HCT116 (cell line): ENCODE measurements at places on chromosomes 3 and 15.

DNA sequence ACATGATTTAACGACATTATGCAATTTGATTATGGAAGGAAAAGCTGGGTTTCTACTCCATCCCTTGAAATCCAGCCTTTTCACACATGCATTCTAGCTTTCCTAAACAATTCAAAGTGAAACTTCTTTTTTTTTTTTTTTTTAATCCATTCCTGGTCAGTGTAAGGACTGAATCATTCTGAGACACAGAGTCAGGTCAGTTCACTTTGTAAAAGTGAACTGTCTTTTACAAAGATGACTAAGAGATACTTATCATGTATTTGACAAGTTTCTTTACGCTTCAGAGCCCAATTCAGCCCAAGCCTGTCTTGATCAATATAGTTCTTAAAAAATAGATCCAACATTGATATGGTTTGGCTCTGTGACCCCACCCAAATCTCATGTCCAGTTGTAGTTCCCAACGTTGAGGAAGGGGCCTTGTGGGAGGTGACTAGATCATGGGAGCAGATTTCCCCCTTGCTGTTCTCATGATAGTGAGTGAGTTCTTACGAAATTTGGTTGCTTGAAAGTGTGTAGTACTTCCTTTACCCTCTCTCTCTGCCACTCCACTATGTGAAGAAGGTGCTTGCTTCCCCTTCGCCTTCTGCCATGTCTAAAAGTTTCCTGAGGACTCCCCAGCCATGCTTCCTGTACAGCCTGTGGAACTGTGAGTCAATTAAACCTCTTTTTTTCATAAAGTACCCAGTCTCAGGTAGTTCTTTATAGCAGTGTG lies 345.6 kb upstream of the THBS1 start:
- no peak overlapping the region for H3K4me3 ChIP-seq
- no peak overlapping the region for H3K27ac ChIP-seq
- no peak for DNase-seq
- no peaks in the 10 kb centered on the region for H3K27me3 ChIP-seq
- no peaks in the 10 kb centered on the region for H3K4me1 ChIP-seq

GRCh38 chr3:27503526-27503925 lies 19.3 kb upstream of the SLC4A7 start:
- no peak overlapping the region for H3K27ac ChIP-seq
- H3K36me3 ChIP-seq, result no peaks in the 10 kb centered on the region
- DNase-seq, result no peak
- peaks cover 15% of the 10 kb centered on the region for H3K4me1 ChIP-seq
- no peaks in the 10 kb centered on the region for H3K27me3 ChIP-seq
- no peak overlapping the region for H3K4me3 ChIP-seq

DNA sequence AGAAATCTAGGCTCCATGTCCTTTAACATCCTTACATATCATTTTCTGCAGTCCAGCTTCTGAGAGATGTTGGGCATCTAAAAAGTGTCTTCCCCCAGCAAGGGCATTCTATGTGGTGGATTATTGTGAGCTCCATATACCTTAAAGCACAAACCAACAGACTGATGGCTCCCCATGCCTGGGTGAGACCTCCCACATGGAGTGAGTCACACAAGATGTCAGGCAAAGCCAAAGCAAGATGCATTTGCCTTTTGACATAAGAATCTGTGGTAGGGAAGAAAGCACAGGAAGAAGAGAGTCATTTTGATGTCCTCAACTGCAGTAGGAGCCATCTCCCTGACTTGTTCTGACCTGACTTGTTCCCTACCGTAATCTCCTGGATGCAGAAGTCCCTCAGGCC lies 238.7 kb upstream of the EIF1B start:
- no peak overlapping the region for H3K4me3 ChIP-seq
- H3K27ac ChIP-seq, result no peak overlapping the region
- H3K36me3 ChIP-seq, result no peaks in the 10 kb centered on the region
- no peaks in the 10 kb centered on the region for H3K4me1 ChIP-seq
- no peak for DNase-seq

GRCh38 chr3:51637941-51638471 lies 33.0 kb upstream of the TEX264 start:
- no peak overlapping the region for H3K27ac ChIP-seq
- H3K36me3 ChIP-seq, result peaks cover 21% of the 10 kb centered on the region
- H3K4me1 ChIP-seq, result no peaks in the 10 kb centered on the region; the same call in 1 of the 2 replicates
- no peaks in the 10 kb centered on the region for H3K27me3 ChIP-seq

DNA sequence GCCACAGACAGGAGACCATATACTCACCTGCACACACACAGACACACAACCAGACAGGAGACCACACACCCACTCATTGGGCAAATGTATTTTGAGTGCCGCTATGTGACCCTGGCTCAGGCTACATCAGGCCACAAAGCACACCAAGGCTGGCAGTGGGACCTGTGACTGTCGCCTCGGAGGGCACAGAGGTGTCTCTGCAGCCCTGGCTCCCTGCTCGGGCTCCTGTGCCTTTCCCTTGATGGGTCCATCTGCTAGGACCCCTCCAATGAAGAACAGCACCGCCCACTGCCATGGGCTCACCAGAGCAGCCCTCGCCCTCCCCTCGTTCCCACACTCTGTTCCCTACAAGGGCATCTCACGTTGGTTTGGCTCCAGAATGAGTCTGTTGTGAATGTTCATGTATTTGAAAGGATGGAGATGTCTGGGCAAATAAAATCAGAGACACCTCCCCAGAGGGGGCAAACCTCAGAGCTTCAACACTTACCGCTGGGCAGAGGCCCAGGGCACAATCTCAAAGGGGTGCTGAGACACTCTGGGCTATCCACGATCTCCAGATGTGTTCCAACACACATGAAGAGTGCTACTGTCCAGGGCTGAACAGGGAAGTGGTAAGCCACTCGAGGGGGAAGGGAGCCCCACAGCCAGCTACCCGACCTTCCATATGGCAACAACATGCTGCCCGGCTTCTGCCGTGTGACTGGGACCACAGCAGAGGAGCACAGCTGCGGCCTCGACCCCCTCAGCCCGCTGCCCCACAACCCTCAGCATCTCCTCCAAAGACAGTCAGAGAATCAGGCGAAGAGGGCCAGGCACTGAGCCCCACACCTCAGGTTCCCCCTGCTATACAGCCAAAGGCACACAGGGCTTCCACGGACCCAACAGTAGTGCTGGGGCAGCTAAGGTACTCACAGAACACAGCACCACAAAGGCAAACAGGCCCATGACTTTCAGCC lies 74.9 kb downstream of the OCA2 start:
- no peaks in the 10 kb centered on the region for H3K36me3 ChIP-seq
- H3K4me3 ChIP-seq, result no peak overlapping the region
- H3K4me1 ChIP-seq, result no peaks in the 10 kb centered on the region
- H3K27ac ChIP-seq, result no peak overlapping the region
- DNase-seq, result no peak

DNA sequence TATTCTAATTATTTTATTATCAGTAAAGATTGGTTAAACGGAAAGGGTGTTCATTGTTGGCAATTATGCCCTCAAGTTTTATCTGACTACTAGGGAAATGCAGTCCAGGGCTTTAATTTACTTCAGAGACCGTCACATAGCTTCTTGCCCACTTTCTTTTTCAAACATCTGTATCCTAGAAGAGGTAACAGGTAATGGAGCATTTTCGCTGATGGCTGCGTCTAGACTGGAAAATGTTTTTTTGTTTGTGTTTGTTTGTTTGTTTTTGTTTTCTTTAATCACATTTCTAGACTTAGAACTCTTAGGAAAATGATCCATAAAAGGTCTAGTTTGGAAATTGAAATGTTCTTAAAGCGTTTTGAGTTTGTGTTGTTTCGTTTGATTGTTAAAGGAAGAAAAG lies 71.4 kb downstream of the ANXA2 start:
- no peaks in the 10 kb centered on the region for H3K4me1 ChIP-seq
- DNase-seq, result no peak
- peaks cover 42% of the 10 kb centered on the region for H3K27me3 ChIP-seq
- H3K36me3 ChIP-seq, result no peaks in the 10 kb centered on the region
- H3K4me3 ChIP-seq, result no peak overlapping the region
- no peak overlapping the region for H3K27ac ChIP-seq

- H3K27ac ChIP-seq, result no peak overlapping the region
- no peak for DNase-seq
- H3K36me3 ChIP-seq, result no peaks in the 10 kb centered on the region
- peaks cover 5% of the 10 kb centered on the region; the same call in 1 of the 2 replicates for H3K4me1 ChIP-seq
These were observed 23.9 kb upstream of the FRMD4B start for GRCh38 chr3:69409831-69410230.

DNA sequence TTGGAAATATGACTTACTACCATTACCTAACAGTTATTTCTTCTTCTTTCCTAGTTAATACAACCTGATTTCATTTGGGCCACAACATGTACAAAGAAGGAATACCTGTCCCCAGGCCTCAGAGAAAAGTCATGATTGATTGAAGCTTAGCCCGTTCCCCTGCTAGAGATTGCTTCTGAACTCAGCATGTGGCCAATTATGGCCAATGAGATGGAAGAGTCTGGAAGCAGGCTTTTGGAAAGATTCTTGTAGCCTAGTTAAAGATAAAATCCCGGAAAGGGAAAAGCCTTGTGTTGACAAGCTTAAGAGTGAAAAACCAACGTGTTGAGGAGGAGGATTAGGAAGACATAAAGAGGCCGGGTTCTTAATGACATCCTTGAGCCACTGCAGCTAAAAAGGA lies 17.0 kb upstream of the TM6SF1 start:
- no peak for DNase-seq
- no peaks in the 10 kb centered on the region for H3K36me3 ChIP-seq
- no peaks in the 10 kb centered on the region for H3K27me3 ChIP-seq
- no peak overlapping the region for H3K4me3 ChIP-seq
- no peaks in the 10 kb centered on the region for H3K4me1 ChIP-seq
- H3K27ac ChIP-seq, result no peak overlapping the region

- H3K27me3 ChIP-seq, result no peaks in the 10 kb centered on the region
- H3K36me3 ChIP-seq, result no peaks in the 10 kb centered on the region
- no peak overlapping the region for H3K27ac ChIP-seq
- no peaks in the 10 kb centered on the region for H3K4me1 ChIP-seq
These were observed 1218.1 kb downstream of the ROBO2 start for GRCh38 chr3:78257951-78258530.

- H3K36me3 ChIP-seq, result no peaks in the 10 kb centered on the region
- H3K4me3 ChIP-seq, result no peak overlapping the region
- no peaks in the 10 kb centered on the region for H3K27me3 ChIP-seq
- no peaks in the 10 kb centered on the region for H3K4me1 ChIP-seq
- no peak for DNase-seq
These were observed 90.2 kb downstream of the CERS3 start for GRCh38 chr15:100438570-100438969.

DNA sequence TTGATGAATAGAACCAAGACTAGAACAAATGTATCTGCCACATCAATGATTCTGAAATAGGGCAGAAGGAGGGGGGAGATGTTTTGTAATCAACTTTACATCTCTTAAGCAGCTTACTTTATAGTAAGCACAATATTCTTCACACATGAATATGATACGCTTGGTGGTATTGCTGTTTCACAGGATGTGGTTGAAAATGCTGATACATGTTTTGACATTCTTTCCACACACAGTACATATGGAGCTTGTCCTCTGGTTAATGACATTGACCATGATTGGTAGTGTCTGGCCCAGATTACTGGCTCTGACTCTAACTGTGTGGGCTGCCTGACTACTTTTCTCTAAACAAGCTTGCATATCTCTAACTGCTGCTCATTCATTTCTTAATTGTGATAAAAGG lies 168.9 kb downstream of the KLHL25 start:
- H3K27me3 ChIP-seq, result no peaks in the 10 kb centered on the region
- no peaks in the 10 kb centered on the region for H3K36me3 ChIP-seq
- no peak overlapping the region for H3K4me3 ChIP-seq
